ENCODE measurements at places on chromosomes 4 and X. TPM values are rescaled to one million over a fixed set of nuclear protein-coding genes. Genes with fewer than 3 reads are reported as not detected.

SLC6A14 gene
- total RNA-seq, result not detected

PPP4R3C gene
- 0.74 TPM for total RNA-seq

RCHY1 gene
- total RNA-seq, result 17.8 TPM

ATP8A1 gene
- 1.7 TPM for total RNA-seq

RASL11B gene
- total RNA-seq, result 2.0 TPM

HOPX gene
- not detected for total RNA-seq

MAGEC1 gene
- total RNA-seq, result 3.9 TPM

TKTL2 gene
- not detected for total RNA-seq

F8A2 gene
- total RNA-seq, result not detected

TECRL gene
- not detected for total RNA-seq

CAPN6 gene
- total RNA-seq, result not detected

VSIG1 gene
- total RNA-seq, result 0.18 TPM

ADAMTS3 gene
- total RNA-seq, result 1.6 TPM

ALG13 gene
- 60.4 TPM for total RNA-seq

FGB gene
- not detected for total RNA-seq

SPARCL1 gene
- not detected for total RNA-seq

XAGE2 gene
- not detected for total RNA-seq

SPANXA1 gene
- total RNA-seq, result not detected

PLAC1 gene
- total RNA-seq, result not detected

BTK gene
- 0.06 TPM for total RNA-seq

VCX gene
- total RNA-seq, result 3.8 TPM

MAGEE1 gene
- total RNA-seq, result not detected

NLGN3 gene
- not detected for total RNA-seq

NPY1R gene
- not detected for total RNA-seq

CT45A5 gene
- total RNA-seq, result 10.4 TPM

FAM47A gene
- not detected for total RNA-seq

CXCL1 gene
- total RNA-seq, result 21.4 TPM

L1CAM gene
- 7.4 TPM for total RNA-seq

HSD17B13 gene
- not detected for total RNA-seq

STPG2 gene
- not detected for total RNA-seq

FRAS1 gene
- total RNA-seq, result 1.9 TPM

GPR82 gene
- total RNA-seq, result not detected

ATP1B4 gene
- total RNA-seq, result not detected

SMS gene
- 384 TPM for total RNA-seq

TXK gene
- 0.36 TPM for total RNA-seq

MAGEB2 gene
- total RNA-seq, result 42.1 TPM

TAF7L gene
- total RNA-seq, result 0.17 TPM

PFKFB1 gene
- total RNA-seq, result not detected

STATH gene
- total RNA-seq, result not detected

ERCC6L gene
- 11.1 TPM for total RNA-seq

TLR10 gene
- total RNA-seq, result not detected

SCML1 gene
- total RNA-seq, result 6.5 TPM

VEGFD gene
- total RNA-seq, result 1.1 TPM

EIF1AX gene
- total RNA-seq, result 47.5 TPM

FOXR2 gene
- total RNA-seq, result 6.0 TPM

HTATSF1 gene
- total RNA-seq, result 73.5 TPM

ZXDA gene
- total RNA-seq, result 2.1 TPM

DUSP9 gene
- 10.2 TPM for total RNA-seq

HTN3 gene
- total RNA-seq, result not detected

GNRHR gene
- total RNA-seq, result not detected

CITED1 gene
- 3.1 TPM for total RNA-seq

CT45A2 gene
- total RNA-seq, result 0.69 TPM

All from Daoy (cell line).